Hepatocyte (in vitro differentiated cells): ENCODE measurements at places on chromosomes 4 and X. TPM values are rescaled to one million over a fixed set of nuclear protein-coding genes. Genes with fewer than 3 reads are reported as not detected.
A peak's percentile ranks its signal among the peaks of the same experiment; 100 is the strongest.

- DNase-seq, result no peak
These were observed 10.9 kb upstream of the RHOXF2 start for GRCh38 chrX:120147537-120147936.

DNA sequence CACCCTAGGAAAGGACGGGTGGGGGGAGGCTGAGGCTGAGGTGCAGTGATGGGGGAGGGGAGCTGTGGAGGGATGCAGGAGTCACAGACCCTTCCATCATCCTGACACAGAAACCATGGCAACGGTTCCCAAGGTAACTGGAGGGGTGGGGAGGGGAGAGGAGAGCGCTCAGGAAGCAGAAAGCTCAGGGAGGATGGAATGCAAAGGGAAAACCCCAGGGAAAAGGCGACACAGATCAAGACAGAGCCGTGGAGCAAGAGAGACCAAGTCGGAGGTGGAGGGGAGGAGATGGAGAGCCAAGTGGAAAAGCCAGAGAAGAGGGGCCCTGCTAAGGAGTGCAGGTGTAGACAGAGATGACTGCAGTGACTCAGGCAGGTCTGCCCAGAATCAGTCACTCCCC lies 14.5 kb downstream of the L1CAM start:
- no peak for DNase-seq

DNA sequence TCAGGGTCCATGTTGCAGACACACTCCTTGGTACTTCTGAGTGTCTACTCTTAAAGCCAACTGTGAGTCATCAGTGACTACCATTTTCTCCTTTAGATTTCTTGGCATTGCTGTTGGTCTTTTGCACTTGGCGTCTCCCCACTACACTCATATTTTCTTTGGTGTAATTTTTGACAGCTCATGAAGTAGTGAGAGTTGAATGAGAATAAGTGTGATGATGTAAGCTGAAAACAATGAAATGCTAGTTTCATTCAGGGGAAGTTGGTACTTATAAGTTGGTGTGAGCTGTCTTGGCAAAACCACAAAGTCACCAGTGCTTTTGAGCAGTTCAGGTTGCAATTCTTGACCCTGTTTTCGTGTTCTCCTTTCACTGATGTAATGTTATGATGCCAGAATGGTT lies 142.9 kb upstream of the ARX start:
- no peak for DNase-seq

ASB5 gene
- 0.30 TPM in 1 of 2 replicates, not detected in the other for polyA plus RNA-seq

CTAG1A gene
- polyA plus RNA-seq, result not detected in 2 replicates

- DNase-seq, result no peak
These were observed 76.3 kb downstream of the DCHS2 start for GRCh38 chr4:154415313-154415712.

DNA sequence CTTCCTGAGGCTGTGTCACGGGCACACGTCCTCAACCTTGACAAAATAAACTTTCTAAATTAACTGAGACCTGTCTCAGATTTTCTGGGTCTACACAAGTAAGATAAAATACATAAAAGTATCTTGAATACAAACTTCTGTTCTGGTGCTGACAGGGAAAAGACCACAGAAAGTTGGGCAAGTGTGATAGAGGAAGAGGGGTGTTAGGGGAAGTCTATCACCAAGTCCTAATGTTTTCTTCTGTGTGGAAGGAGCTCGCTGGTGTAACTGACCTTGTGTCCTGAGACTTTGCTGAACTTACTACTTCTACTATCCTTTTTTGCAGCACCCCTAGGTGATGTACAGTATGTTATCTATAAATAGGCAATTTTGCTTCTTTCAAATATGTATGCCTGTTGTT lies 97.0 kb upstream of the STIM2 start:
- DNase-seq, result no peak

RNF128 gene
- polyA plus RNA-seq, result 39.2 and 58.0 TPM in 2 replicates

DNA sequence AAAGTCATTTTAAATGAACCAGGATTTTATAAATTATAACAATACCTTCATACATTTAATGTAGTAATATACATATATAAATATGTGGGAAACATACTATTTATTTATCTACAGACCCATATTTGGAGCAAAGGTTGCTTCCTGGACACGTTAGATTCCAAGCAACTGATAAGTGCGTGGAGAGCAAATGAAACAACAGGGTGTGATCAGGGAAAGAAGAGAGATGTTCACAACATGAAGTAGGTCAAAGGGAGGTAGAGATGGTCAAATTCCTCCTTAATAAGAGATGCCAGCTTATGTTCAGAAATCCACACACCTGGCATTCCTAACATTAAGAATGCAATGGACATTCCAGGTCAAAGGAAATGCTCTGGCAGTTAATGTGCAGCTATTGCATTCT lies 53.1 kb upstream of the HPGD start:
- no peak for DNase-seq

GRCh38 chr4:156805696-156806095 lies 165.9 kb downstream of the PDGFC start:
- no peak for DNase-seq

DNA sequence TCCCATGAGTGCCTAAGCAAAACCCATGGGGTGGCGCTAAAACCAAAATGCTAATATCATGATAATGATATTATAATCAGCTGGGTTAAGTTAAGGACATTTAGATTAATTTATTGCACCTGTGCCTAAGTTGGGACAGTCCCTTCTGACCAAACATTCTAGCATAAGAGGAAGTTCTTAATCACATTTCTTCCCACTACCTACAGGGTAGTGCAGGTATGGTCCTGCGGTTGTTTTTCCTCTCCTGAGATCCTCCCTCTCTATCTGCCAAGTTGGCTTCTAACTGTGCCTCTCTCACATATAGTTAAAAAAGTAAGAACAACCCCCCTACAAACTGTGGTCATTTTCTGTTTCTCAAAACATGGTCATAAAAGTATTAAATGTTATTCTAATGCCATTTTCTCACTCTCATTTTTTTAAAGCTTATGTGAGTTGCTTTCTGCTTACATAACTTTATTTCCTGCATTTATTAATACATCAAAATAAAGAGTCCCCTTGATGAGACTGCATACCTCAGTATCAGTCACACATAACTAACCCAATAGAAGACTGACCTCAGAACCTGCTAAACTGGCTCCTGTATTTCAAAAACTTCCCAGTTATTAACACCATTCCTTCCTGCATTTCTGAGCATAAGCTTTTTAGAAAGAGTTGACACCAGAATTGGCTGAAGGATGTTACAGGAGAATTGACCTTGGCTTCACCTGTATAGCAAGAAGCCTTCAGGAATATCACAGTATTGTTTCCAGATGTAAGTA lies 1332.5 kb downstream of the FSTL5 start:
- no peak for DNase-seq

COL4A5 gene
- 28.6 and 32.7 TPM in 2 replicates for polyA plus RNA-seq

GRCh38 chrX:20181598-20182329 lies 40.1 kb upstream of the EIF1AX start:
- DNase-seq, result no peak

DNA sequence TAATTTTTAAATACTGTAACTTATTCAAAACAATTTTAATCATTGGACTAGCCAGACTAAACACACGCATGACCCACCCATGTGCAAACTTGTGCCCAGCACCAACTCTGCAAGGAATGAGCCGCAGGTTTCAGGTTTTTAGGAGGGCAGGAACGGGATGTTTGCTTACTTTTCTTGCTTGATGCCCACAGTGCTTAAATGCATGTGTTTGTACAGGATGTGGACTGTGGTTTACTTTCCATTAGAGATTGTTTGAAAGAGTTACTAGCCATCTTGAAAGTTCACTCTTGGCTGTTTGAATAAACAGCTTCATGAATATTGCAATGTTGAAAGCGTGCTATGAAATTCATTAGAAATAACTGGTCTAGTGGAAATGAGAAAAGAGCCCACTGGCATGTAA lies 83.3 kb downstream of the STK32B start:
- DNase-seq, result no peak

GRCh38 chrX:132200976-132201375 lies 18.3 kb downstream of the RAP2C start:
- no peak for DNase-seq

DNA sequence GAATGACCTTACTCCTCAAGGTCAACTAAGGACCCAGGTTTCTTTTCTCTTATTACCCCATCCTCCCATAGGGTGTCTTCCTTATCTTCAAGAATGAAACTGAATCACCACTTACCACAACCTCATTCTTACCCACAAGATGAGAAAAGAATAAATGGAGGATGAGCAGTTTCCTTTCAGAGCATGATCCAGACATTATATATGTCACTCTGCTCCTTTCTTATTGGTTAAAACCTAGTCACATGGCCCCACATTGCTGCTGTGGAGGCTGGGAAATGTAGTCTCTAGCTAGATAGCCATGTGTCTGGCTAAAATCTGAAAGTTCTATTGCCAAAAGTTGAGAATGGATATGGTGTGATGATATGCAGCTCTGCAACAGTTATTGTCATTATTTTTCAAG lies 62.4 kb upstream of the RAI2 start:
- no peak for DNase-seq

GRCh38 chrX:17594693-17595092 lies 142.6 kb upstream of the SCML1 start:
- no peak for DNase-seq

GRCh38 chr4:145435646-145436045 lies 46.0 kb upstream of the SMAD1 start:
- DNase-seq, result no peak

GRCh38 chr4:55820279-55820678 lies 689 bp downstream of the EXOC1L start:
- no peak for DNase-seq

ARAP2 gene
- 5.9 and 8.8 TPM in 2 replicates for polyA plus RNA-seq

- peak; percentile 68 for DNase-seq
These were observed 551 bp downstream of the NPNT start for GRCh38 chr4:105895583-105896460.

- no peak for DNase-seq
These were observed 230.3 kb downstream of the UNC5C start for GRCh38 chr4:95318483-95318882.

DNA sequence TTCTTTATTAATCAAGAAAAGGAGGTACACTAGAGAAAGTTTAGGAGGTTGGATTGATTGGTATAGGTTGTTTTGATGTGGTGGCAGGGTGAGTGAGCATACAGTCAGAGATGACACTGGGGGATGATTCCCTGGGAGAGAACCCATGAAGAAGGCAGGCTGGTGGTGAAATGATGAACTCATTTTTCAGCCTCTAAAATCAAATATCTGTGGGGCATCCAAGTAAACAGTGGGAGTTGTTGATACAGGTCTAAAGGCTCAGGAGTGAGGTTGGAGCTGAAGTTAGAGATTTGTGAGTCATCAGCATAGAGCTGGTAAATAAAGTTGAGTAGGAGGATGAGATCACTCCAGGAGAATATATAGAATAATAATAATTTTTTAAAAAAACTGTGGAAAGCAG lies 10.0 kb upstream of the AP1S2 start:
- no peak for DNase-seq

- DNase-seq, result peak; percentile 75
These were observed 8.3 kb upstream of the ASB5 start for GRCh38 chr4:176277162-176277904.

GRCh38 chr4:48133669-48134068 lies 381 bp downstream of the TXK start:
- DNase-seq, result no peak

CABS1 gene
- not detected in 2 replicates for polyA plus RNA-seq

DNA sequence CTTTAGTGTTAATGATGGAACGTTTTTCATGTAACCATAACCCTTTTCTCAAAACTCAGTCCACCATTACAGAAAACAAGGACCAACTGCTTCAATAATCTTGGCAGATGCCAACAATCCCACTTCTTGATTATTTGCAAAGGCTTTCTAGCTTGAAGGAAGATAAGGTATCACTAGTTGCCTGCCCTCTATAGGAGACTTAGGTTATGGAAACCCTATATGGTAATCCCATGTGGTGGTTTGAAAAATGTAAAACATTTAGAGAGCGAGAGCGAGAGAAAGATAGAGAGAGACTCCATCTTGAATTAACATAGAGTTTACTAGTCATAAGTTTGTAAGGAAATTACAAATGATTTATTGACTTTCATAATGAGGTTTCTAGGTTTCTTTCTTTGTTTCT lies 1627.5 kb upstream of the TENM3 start:
- DNase-seq, result no peak

- no peak for DNase-seq
These were observed 100.8 kb downstream of the SHROOM3 start for GRCh38 chr4:76535603-76536372.

DNA sequence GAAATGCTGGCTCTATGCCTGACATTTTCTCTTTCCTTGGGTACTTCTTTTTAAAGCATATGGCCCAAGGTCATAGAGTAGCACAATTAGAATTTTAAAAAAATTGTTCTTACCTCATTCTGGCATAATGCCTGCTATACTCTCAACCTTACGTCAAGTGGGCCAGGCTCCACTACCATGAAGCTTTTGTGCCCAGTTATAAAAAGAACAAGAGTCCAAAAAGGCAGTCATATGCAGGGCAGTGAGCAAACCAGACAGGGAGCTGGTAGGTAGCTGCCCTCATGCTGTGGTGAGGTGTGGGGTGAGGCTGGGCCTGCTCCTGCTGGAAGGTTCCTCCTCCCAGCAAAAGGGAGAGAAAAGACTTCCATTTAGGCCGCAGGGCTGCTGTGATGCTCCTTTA lies 64.4 kb upstream of the UCP1 start:
- DNase-seq, result no peak

GRCh38 chr4:141081921-141082395 lies 51.3 kb downstream of the RNF150 start:
- DNase-seq, result no peak

GABRQ gene
- 0.05 TPM in 1 of 2 replicates, not detected in the other for polyA plus RNA-seq

RASL11B gene
- polyA plus RNA-seq, result 6.9 and 7.6 TPM in 2 replicates

- peak; percentile 24 for DNase-seq
These were observed 127.6 kb downstream of the EIF4E start for GRCh38 chr4:98801259-98801725.

TEX13D gene
- polyA plus RNA-seq, result not detected in 2 replicates

GRCh38 chr4:41644288-41644914 lies 104.1 kb downstream of the PHOX2B start:
- peak; percentile 84 for DNase-seq

GRCh38 chr4:180539284-180539683 lies 1703.9 kb upstream of the TENM3 start:
- no peak for DNase-seq

IGSF1 gene
- polyA plus RNA-seq, result 7.1 and 13.1 TPM in 2 replicates
